Breast epithelium (tissue), 4 donors: ENCODE measurements at places on chromosomes 3 and 15. TPM values are rescaled to one million over a fixed set of nuclear protein-coding genes. Genes with fewer than 3 reads are reported as not detected.

- no peak for DNase-seq
Observed at GRCh38 chr3:37586280-37586679, 275.4 kb upstream of the CTDSPL start.

DNA sequence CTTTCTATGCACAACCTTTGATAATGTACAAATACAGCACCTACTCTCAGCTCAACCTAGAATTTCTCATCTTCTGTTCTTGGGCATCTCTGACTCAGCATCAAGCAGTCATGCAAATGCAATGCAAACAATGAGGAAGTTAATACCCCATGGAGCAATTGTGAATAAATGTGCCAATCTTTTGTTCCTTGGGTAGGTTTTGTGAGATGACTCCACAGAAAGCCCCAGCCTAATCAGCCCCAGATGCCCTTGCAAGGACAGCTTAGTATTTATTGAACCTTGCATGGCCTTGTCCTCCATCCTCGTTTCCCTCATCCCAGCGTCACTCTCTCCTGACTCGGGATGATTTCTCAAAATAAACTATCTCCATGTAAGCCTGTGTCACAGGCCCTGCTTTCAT, 494.7 kb upstream of the NECTIN3 start:
- DNase-seq, result no peak

GRCh38 chr3:128496602-128497304, 3.8 kb upstream of the GATA2 start:
- no peak for DNase-seq

DNA sequence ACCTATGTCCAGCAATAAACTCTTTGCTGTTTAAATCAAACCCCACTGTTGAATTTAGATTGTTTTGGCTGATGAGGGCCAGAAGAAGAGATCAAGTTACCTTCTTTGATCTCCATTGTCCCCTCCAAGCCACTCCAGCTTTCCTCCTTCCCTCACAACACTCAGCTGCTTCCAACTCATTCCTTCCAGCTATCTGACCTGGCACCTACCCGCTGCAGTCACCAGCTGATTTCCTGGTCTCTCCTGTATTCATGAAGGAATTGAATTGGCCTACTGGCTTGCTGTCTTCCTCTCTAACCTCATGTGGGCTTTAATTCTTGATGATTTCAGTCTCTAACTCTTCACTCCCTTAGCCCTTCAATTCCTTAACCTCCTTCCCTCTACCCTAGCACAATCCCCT, 40.8 kb upstream of the ABHD17C start:
- no peak for DNase-seq

GRCh38 chr3:17874636-17875035, 132.2 kb upstream of the TBC1D5 start:
- no peak for DNase-seq

DNA sequence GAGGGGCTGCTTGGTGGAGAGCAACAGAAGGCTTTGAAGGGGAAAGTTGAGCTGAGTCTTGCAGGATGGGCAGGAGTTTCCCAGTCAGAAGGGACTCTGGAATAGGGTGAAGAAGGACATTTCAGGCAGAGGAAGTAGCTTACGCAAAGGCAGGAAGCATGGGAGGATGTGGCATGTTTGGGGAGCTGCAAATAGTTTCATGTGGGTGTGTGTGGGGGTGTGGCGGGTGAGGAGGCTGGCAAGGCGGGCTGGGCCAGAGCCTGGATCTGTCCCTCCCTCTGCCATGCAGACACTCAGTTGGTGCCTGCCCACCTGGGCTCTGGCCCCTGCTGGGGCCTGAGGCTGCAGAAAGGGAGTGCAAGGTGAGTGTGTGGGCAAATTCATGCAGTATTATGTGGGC, 10.4 kb downstream of the TEX264 start:
- DNase-seq, result no peak

- DNase-seq, result no peak
Observed at GRCh38 chr3:160105907-160106584, 117.4 kb downstream of the IL12A start.

GRCh38 chr15:34729056-34729455, 25.7 kb downstream of the GJD2 start:
- no peak for DNase-seq

DNA sequence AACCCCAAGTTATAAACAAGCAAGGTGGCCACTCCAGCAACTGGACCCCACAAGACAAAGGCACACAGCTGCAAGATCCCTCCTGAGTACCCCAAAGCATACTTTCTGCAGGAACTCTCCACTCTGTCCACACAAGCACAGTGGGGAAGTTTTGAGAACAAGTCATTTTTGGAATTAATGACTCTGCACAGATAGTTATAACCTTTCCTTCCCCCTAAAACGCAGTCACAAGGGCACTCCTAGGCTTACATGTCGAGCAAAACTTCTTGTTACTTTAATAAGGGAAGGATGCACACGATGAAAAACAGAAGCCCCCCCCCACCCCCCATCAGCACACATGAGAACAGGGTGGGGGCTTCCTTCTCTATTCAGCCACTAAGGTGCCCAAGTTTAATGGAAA, 1.2 kb downstream of the STIMATE start:
- DNase-seq, result no peak

- no peak for DNase-seq
Observed at GRCh38 chr15:48466820-48467219, 135.6 kb downstream of the DUT start.

GRCh38 chr3:170278627-170279026, 56.4 kb downstream of the PRKCI start:
- no peak for DNase-seq

- DNase-seq, result no peak
Observed at GRCh38 chr15:97941572-97941971, 18.9 kb upstream of the ARRDC4 start.

- no peak for DNase-seq
Observed at GRCh38 chr15:26550880-26551279, 222.0 kb downstream of the GABRB3 start.

GRCh38 chr3:74862476-74862875, 248.0 kb upstream of the CNTN3 start:
- DNase-seq, result no peak

- DNase-seq, result no peak
Observed at GRCh38 chr3:4856136-4856535, 123.1 kb upstream of the BHLHE40 start.

- no peak for DNase-seq
Observed at GRCh38 chr15:76024021-76024768, 12.0 kb upstream of the NRG4 start.

GRCh38 chr15:89206908-89207331, 14.5 kb downstream of the RLBP1 start:
- DNase-seq, result peak; percentile 67

GRCh38 chr3:81743096-81744025, 18.1 kb downstream of the GBE1 start:
- DNase-seq, result no peak

DNA sequence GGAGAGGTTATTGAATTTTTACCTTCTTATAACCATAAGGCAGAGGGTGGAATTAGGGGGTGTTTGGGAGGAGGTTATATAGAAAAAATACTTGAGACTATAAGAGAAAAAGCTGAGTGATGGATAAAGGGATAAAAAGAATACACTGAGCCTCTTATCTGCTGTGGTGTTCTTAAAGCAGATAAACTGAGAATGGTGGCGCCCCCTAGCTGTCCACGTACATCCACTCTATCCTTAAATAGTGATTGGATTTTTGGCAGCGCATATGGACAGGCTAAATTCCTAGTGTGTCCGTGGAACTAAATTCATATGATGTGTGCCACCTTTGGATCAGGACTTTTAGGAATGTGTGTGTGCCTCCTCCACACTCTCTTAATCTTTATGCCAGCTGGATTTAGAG, 121.1 kb downstream of the OXSM start:
- no peak for DNase-seq

DNA sequence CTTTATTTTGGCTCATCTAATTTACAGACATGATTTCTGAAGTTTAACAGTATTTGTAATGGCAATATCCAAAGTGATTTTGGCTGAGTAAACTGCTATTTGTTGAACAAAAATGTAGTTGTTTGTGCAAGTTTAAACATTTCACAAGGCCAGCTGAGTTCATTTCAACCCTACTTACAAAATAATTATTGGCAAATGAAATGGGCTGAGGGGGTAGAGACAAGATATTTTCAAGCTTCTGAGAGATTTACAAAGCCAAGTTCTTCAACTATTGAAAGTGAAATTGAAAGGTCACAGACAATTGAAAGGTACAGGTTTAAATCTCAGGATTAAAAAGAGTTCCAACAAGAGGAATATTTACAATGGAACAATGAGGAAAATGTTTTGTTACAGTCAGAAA, 77.1 kb downstream of the DUT start:
- DNase-seq, result no peak

DNA sequence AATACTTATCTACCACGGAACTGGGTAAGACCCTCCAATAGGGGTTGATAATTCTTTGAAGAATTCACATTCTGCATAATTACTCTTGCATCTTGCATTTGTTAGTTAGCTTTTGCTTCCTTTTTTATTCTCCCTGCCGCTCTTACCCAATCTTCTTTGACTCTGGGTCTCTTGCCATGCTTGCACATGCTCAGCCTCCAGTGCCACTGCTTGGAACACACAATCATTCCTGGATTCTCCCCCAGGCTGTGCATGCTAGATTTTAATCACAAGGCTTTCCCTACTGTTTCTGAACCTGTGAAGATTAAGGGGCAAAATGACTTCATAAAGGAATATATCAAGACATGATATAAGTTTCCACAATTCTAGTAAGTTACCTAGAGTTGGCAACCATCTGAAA, 133.1 kb downstream of the IL1RAP start:
- DNase-seq, result no peak

DNA sequence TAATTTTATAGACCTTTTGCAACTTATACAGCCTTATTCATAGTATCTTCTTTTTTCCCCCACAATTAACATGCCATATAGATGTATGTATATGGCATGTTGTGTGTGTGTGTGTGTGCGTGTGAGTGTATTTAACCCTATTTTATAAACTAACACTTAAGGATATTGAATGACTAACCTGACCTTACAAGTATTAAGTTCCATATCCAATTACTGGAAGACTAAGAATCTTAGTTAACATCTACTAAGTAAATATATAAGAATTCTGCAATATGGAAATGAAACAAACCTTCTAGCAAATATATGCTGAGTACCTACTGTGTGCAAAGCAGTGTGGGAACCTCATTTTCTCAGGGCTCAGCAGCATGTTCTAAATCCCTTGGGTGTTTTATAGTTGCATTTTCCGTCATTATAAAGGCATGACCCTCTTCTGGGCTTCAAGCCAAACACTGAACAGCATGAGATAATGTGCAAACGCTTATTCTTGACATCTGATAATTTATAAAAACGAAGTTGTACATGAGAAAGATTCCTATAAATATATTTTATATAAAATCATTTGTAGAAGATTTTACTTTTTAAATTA, 105.5 kb downstream of the NLGN1 start:
- DNase-seq, result no peak

DNA sequence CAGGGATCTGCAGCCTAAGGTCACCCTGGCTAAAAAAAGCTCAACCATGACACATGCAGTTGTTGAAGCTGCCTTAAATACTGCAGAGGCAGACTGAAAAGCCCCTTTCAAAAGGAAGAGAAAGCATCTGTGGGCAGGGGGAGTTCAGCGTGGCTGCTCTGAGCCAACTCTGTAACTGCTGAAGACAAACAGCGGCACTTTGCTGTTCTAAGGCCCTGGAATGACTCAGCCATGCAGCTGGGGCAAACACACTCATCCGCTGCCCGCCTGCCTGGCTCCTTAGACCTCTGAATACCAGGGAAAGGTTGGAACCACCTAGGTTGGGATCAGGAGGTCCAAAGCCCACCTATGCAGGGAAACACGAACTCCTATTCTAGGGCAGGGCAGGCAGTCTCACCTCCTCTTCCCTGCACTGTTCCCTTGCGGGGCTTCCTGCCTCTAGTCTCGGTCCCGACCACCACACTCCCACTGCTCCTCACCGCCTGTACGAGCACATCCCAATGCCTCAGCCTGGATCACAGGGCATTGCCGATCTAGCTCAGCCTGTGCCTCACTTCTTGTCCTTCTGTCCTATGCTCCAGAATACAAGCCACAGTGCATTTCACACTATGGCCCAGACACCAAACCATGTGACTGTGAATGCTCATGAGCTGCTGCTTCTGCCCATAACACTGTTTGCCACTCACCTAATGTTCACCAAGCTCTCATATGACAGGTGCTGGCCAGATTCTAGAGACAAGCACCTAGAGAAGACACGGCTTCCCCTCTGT, 6.6 kb upstream of the MUSTN1 start:
- DNase-seq, result no peak

The ADAMTS17 gene
- 8.0 TPM for total RNA-seq

The C2CD4A gene
- 0.66 TPM for total RNA-seq

The LRRIQ4 gene
- total RNA-seq, result 0.15 TPM

The LMOD3 gene
- not detected for total RNA-seq

The IL20RB gene
- total RNA-seq, result 2.2 TPM

The SV2B gene
- 0.44 TPM for total RNA-seq
